AG09319 (cell line): ENCODE measurements at places on chromosomes 6 and 20.

GRCh38 chr6:44989391-44989790 lies 338.7 kb upstream of the RUNX2 start:
- no peak for DNase-seq

DNA sequence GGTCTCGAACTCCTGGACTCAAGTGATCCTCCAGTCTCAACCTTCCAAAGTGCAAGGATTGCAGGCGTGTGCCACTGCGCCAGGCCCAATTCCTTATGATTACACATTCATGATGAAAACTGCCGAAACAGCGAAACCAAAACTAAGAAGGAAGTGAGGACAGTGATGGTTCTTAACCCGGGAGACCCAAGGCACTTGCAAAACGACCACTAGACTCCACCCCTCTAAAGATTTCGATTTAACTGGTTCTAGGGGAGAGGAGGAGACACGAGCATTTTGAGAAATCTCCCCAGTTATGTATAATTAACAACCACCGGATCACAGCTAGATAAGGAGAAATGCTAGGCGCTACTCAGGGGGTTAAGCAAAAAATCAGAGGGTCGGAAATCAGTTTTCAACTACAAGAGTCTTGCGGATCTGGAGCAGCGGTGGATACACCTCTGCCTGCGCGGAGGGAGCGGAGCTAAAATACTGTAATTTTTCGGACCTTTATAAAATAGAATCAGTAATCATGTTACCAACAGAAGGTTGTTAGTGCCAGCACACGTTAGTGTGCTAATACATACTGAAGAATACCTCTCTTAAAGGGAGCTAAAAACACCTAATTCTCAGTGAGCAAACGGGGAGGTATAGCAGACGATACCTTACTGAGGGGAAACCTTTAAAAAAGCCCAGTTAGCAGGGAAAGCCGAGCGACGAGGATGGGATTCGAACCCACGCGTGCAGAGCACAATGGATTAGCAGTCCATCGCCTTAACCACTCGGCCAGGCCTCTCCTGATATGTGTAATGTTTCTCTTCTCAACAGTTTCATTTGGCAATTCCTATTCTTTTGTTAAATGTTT lies 60.0 kb upstream of the BTN3A2 start:
- peak; percentile 75 for DNase-seq

DNA sequence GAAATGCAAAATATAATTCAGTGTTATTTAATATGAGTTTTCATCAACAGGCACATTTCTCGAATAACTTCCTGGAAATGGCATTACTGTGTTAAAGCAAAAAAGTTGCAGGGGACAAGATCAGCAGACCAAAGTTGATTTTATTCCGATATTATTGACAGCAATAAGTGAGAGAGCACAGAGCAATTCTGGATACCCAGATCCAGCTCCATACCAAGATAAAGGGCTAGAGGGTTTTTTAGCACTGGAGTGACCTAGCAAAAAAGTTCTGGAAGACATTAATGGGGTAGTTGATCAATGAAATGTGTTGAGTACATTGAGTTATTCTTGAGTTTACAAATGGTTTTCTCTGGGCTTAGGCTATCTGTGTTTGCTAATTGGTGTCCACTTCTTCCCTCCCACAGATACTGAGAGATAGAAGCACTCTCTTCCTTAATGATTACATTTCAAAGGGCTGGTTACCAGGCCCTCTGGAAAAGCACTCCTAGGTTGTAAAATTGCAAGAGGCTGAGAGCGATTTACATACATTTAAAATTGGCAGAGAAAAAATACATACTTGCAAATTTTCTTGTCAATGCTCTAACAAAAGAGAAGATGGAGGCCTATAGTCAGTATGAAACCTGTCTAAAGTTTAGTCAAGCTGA lies 47.0 kb upstream of the MANEA start:
- no peak for DNase-seq

GRCh38 chr6:48243071-48243470 lies 132.1 kb upstream of the PTCHD4 start:
- DNase-seq, result no peak

- DNase-seq, result no peak
Observed at GRCh38 chr6:159321267-159321666, 152.1 kb downstream of the FNDC1 start.

- no peak for DNase-seq
Observed at GRCh38 chr6:87396595-87397392, 11.0 kb upstream of the CFAP206 start.

DNA sequence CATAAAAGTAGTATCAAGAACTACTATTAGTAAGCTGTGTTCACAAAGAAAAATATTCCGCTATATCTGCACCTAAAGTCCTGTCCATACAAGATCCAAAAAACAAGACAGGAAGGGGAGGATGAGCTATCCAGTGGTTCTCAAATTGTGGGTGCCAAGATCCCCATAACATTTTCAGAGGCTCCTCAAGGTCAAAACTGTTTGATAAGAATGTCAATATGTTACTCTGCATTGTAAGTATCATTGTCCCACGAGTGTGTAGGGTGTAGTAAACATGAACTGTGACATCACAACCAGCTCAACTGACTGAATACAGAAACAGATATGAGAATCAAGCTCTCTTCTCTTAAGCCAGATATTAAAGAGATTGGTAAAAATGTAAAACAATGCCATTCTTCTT lies 81.9 kb upstream of the HIVEP1 start:
- no peak for DNase-seq

- no peak for DNase-seq
Observed at GRCh38 chr20:14956026-14956425, 618.6 kb upstream of the FLRT3 start.

- DNase-seq, result peak; percentile 61
Observed at GRCh38 chr6:41066867-41067304, 5.3 kb downstream of the OARD1 start.

DNA sequence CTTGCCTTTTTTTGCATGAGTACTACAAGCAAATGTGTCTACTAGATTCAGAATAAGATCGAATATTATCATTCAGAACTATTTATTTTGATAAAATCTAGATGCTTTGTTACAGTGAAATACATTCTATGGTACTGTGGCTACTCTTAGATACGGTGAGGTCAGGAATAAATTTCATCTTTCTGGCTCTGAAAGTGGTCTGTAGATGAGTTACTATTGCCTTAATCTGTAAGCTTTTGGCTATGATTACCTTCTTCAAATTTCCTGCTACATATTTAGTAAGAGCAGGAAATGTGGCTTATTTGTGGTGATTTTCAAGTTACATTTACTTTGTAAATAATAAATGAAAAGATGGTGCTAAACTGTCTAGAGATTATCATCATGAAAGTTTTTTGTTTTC lies 50.0 kb downstream of the SCAF8 start:
- DNase-seq, result no peak

DNA sequence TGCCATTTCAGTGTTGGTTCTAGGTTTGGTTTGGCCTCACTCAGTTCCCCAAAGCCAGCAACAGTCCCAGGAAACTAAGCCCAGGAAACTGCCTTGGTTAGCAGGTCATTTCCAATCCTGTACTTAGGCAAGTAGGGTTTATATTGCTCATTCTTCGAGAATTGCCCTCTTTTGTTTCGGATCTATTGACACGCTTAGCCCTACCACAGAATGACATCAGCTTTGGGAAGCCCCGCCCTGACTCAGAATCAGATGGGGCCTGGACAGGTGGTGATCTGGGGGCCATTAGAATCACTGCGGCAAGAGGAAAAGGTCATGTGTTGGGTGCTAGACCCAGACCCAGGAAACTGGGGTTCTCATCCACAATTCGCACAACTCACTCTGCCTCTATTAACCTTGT lies 578.2 kb downstream of the QKI start:
- no peak for DNase-seq

DNA sequence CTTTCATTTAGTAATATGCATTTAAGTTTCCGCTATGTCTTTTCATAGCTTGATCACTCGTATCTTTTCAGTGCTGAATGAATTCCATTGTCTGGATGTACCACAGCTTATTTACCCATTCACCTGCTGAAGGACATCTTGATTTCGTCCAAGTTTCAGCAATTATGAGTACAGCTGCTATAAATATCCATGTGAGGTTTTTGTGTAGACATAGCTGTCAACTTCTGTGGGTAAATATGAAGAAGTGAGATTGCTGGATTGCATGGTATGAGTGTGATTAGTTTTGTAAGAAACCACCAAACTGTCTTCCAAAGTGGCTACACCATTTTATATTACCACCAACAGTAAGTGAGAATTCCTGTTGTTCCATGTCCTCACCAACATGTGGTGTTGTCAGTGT lies 79.2 kb upstream of the STMND1 start:
- no peak for DNase-seq

DNA sequence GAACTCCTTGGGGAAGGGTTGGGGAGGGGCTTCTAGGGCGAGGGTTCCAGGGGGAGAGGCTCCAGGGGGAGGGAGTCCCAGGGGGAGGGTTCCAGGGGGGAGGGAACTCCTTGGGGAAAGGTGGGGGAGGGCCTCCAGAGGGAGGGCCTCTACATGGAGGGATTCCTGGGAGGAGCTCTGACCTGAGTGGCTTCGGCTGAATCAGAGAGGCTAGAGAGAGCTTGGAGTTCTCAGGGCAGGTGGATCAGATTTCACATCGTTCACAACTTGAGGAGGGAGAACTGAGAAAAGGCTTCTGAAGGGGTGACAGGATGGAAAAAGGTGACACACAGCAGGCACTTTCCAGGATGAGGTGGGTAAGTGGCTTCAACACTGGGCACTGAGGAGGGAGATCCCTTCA lies 49.1 kb downstream of the DAAM2 start:
- DNase-seq, result no peak
